ENCODE measurements at places on chromosomes 6 and 20.
A peak's percentile ranks its signal among the peaks of the same experiment; 100 is the strongest.

- DNase-seq, result no peak
These were observed 417.3 kb upstream of the ARID1B start for GRCh38 chr6:156359912-156360311.

GRCh38 chr20:19761326-19761725 is 3.3 kb downstream of the RIN2 start:
- DNase-seq, result no peak

- DNase-seq, result no peak
These were observed 46.9 kb upstream of the QKI start for GRCh38 chr6:163367497-163368183.

- no peak for DNase-seq
These were observed 38.1 kb upstream of the TMEM181 start for GRCh38 chr6:158521759-158522158.

DNA sequence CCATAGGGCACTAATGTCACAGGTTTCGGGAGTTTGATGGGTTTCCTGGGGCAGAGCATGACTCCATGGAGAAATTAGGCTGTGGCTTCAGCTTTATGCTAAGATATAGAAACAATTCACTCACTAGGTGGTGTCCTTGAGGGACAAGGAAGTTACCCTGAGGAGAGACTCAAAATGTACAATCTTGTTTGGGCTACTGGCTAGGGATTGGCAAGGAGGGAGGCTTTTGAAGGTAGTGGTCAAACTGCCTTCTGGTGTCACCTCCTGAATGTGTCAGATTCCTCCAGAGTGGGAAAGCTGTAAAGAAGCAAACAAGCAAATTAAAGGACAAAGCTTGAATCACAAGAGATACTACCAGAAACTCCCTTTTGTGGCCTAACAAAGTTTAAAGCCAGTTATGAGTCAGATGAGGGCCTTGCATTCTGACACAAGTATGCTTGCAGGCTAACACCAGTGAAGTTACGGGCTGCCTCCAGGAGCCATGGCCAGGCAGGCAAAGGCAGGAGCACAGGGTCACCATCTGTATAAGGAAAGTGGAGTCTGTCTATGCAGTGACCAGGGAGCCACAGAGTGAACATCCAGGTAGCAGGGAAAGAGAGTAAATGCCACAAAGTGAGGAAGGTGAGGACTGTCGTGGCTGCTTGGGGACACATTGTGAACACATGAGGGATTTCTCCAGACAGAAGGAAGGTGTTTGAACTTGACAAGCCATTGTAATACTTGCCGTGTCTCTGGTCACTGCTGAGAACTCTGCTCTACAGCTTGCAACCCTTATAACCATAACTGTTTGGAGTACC is 107.7 kb upstream of the DTNBP1 start:
- DNase-seq, result no peak

- DNase-seq, result no peak
These were observed 1.3 kb downstream of the NUP153 start for GRCh38 chr6:17705428-17705777.

DNA sequence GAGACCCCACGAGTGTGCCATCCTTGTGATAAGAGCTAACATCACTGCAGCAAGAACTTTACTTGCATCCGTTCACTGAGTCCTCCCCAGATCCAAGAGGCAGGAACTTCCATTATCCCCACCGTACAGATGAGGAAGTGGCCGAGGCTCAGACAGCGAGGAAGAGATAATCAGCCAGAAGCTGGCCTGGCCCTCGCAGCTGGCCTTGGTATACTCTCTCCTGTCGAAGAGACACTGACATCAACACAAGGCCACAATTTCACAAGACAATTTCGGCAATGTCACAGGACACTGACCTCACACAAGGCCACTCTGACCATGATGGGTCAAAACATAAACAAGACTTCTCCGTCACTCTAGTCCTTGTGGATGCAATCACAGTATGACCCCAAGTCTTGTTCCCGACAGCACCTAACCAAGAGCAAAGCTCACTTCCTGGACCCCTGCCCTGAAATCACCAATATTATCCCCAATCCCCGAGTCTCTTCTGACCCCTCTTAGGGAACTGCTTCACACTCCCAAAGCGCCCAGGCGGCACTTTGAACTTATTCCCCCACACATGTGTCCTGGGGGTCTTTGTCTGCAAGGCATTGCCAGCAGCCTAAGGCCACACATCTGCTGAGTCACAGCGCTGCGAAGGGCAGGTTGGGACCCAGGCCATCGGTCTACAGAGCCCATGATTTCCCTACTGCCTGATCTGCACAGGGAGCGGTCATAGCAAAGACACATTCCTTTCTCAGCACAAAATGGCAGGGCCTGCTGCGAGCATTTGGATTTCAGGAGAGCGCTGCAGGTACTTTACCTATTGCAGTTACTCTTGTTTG is 14.8 kb upstream of the VAPB start:
- DNase-seq, result no peak

GRCh38 chr6:139883776-139884175 is 509.3 kb upstream of the CITED2 start:
- no peak for DNase-seq

GRCh38 chr20:4138056-4138455 is 122.7 kb upstream of the RNF24 start:
- DNase-seq, result no peak

DNA sequence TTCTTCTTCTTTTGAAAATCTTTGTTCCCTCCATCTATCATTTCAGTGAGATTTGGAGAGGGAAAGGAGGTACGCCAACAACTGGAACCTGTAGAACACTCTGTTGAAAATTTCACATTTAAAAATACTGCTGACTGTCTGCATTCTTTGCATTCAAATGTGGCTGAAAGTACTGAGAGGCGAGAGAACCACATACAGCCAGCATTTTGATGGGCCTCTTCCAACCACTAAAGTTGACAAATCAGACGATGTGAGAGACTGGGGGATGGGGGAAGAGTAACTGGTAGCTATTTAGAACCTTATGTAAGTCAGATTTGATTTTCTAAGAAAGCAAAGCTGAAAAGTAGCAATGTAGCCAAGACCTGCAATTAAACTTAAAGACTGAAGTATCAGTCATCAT is 77.5 kb downstream of the FKBP5 start:
- DNase-seq, result peak; percentile 37

DNA sequence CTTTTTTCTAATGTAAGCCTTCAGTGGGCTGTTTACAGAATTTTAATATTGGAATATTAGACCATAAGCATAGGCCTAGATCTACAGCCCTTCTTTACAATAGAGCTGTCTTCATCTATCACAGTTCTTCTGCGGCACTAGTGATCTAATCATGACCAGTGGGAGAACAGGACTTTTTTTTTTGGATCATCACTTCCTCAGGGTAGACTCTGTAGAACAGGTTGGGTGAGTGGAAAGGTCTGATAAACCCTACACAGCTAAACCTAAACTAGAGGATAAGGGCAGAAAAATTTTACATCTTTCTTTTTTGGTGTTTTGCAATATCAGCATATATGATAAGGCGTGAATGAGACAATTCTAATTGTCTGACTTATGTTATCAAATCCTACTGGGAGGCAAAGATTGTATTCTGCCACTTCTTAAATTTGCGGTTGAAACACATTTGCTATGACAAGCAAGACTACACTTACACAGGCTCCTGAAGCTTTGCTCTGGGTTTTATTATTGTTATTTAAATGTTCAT is 52.2 kb downstream of the GOPC start:
- no peak for DNase-seq

GRCh38 chr6:45364466-45364865 is 13.3 kb downstream of the SUPT3H start:
- DNase-seq, result no peak

GRCh38 chr6:49966334-49966733 is 2.4 kb upstream of the DEFB114 start:
- DNase-seq, result no peak

GRCh38 chr20:51020657-51021056 is 2.2 kb downstream of the KCNG1 start:
- DNase-seq, result no peak

GRCh38 chr20:675033-675452 is 559 bp downstream of the SCRT2 start:
- no peak for DNase-seq

DNA sequence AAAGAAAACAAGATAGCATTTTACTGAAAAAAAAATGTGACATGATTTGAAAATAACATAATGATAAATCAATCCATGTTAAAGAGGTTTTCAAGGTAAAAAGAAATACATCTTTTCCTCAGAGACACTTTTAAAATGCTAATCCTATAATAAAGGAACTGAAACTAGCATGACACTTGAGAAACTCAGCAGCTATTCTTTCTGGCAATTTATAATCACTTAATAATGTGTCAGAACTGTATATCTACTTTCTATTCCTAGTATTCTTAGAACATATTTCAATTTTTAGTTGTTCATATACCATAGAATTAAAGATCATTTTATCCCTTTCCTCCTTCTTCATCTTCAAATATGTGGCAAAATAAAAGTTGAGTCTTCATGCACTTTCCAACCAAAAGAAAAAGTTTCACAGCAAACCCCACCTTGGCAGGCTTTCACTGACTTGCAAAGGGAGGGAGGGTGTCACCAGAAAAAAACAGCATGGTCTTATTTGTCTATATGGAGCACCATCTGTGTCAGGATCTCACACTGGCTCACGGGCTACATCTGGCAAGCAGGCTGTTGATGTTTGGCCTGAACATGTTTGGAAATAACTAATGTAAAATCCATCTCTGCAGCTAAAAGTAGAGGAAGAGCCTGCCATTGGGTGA is 48.5 kb downstream of the FHL5 start:
- DNase-seq, result no peak

DNA sequence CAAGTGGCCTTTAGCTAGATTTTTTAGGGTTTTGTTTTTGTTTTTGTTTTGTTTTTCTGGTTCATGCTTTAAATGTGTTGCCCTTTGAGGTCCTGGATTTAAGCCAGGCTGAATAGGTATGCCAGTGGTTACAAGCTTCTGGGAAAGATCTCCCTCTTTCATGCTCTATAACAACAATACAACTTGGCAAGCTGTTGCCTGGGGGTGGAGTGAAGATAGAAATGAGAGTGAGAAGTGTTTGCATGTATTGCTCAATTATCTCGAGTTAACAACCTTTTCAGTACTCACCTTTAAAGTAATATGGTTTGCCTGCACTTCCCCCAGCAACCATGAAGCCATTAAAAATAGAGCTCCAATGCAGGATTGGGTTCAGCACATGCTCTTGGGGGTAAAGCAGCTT is 19.2 kb upstream of the HAO1 start:
- DNase-seq, result no peak

- DNase-seq, result no peak
These were observed 113.0 kb upstream of the EYA4 start for GRCh38 chr6:133128191-133128590.

DNA sequence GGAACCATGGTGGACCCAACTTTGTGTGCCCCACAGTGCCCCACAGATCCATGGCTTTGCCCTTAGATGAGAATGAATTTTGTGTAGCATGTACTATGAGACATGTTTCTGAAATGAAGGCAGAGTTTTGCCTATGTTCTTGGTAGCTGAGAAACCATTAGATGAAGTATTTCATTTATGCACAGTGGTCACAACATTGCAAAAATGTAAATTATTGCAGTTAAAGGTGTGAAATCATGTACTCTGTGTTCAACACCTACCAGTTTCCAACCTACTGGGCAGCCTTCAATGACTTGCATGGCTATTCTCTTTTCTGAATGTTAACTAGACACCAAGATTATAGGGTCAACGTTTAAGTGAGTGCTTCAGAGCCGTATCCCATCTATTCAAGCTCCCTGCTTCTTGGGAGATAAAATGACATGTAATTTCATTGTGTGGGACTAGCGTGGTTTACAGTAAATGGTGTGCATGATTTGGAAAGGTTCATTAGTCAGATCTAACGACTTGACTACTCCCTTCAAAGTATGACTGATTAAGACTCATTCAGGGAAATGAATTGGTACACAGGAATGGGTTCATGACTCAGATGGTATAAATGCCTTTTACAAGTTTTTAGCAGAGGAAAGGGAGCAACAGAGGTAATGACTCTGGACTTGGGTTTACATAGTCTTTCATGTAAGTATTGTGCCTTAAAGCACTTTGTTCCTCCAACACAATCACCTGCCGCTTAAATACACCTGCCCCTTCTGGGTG is 106.1 kb upstream of the AKIRIN2 start:
- DNase-seq, result no peak

GRCh38 chr20:18058661-18059467 is 1.1 kb upstream of the OVOL2 start:
- no peak for DNase-seq

DNA sequence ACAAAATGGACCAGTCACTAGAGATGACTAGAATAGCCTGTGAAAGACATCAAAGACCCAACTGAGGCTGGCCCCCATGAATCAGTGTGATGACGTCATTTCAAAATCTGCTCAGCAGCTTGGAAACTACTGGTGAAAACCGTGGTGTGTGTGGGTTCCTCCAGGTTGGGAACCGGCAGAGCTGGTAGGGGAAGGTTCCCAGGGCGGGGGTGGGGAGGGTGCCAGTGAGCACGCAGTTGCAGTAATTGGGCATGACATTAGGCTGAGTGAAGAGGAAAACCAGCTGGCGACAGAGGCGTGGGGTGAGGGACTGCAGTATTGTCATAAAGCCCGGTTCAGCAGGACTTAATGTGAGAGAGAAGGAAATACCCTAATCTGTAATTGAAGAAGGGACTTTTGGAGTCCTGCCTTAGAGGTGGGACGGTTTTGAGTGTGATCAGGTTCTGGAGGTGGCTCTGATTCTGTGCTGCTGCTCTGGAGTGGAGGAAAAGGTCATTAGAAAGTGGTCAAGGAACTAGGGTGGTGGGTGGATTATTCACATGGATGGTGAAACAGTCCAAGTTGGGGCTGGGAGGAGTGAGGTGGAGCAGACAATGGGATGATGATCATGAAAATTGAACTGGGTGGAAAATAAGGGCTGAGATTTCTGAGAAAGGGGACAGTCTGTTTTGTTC is 52.0 kb upstream of the MTHFD1L start:
- no peak for DNase-seq

DNA sequence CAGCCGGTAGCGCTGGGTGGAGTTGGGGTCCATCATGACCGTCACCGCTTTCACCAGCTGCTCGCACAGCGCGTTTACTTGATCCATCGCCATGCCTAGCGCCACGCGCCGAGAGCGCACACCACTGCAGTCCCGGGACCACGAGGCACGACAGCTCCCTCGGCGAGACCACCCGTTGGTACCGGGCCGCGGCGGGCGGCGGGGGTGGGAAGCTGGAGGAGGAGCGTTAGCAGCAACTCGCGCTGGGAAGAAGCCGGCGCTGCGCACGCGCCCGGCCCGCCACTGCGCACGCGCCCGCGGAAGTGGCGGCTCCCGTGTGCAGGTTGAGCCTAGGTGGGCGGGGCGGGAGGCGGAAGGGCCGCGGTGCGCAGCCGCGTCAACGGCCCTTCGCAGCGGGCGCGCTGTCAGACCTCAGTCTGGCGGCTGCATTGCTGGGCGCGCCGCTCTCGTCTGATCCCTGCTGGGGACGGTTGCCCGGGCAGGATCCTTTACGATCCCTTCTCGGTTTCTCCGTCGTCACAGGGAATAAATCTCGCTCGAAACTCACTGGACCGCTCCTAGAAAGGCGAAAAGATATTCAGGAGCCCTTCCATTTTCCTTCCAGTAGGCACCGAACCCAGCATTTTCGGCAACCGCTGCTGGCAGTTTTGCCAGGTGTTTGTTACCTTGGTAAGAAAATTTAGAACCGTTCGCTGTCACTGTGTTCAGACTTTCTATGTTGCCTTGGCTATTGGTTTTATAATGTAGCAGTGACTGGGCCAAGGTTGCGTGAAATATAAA is at the start of the genes POLH and XPO5:
TSS of gene POLH (plus strand) at position 414 of the 780 bp plus-strand sequence. CDS start 6,135 bp downstream, outside the sequence.
TSS of gene XPO5 (minus strand) at position 267 of the 780 bp plus-strand sequence. CDS start at position 93, 174 bp downstream.
- peak; percentile 87 for DNase-seq

GRCh38 chr20:9258901-9259300 is 190.0 kb downstream of the PLCB4 start:
- DNase-seq, result no peak

- no peak for DNase-seq
These were observed 234.9 kb downstream of the BCKDHB start for GRCh38 chr6:80341330-80341729.

All from effector memory CD8-positive, alpha-beta T cell (primary cell).